ENCODE measurements at places on chromosomes 4 and X. TPM values are rescaled to one million over a fixed set of nuclear protein-coding genes. Genes with fewer than 3 reads are reported as not detected.

DNA sequence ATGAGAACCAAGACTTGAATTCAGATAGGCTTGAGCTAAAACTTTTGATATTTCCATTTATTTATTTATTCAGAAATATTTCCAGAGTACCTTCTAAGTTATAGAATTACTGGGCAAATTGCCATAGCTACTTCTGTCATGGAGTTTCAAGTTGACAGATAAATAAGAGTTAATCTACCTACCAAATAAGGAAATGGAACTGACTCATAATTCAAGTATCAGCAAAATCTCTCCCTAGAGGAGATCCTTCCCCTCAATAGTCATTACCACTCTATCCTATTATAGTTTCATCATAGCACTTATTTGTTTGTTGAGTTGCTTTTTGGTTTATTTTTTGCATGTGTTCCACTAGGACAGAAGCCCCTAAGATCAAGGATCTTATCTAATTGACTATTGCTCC is 48.8 kb upstream of the CCSER1 start:
- DNase-seq: no peak

- DNase-seq: no peak
These were observed 60.4 kb downstream of the PPEF2 start for GRCh38 chr4:75841641-75842520.

GRCh38 chr4:122798101-122798500 is 28.5 kb upstream of the FGF2 start:
- peak; percentile 71 for DNase-seq

DNA sequence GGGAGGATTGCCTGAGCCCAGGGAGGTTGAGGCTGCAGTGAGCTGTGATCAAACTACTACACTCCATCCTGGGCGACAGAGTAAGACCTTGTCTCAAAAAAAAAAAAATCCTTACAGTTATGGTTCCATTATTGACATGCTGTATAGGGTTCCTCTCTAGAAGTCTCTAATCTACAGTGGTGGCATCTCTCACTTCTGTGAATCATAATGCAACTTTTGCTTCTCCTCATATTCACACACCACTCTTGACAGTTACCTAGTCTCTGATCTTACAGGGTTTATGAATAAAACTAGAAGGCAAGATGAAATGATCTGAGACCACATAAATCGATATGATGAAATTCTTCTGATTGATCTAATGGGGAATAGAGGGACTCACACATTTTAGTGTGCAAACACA is 40.6 kb downstream of the DOCK11 start:
- DNase-seq: no peak

DNA sequence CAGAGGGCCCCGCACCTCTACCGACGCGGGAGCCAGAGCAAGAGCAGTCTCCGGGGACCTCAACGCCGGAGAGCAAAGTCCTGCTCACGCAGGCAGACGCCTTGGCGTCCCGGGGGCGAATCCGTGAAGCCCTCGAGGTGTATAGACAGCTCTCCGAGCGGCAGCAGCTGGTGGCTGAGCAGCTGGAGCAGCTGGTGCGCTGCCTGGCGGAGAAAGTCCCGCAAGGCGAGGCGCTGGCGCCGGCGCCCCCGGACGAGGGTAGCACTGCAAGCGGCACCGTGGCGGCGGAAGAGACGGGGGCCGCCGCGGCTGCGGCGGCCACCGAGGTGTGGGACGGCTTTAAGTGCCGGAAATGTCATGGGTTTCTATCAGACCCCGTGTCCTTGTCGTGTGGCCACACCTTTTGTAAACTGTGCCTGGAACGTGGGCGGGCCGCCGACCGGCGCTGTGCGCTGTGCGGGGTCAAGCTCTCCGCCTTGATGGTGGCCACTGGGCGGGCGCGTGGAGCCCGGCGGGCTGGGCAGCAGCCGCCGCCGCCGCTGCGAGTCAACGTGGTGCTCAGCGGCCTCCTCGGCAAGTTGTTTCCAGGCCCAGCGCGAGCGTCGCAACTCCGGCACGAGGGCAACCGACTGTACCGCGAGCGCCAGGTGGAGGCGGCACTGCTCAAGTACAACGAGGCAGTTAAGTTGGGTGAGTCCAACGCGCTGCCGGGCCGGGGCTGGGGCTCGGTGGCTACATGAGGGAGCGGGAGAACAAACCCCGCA is 672 bp downstream of the LONRF3 start:
- peak; percentile 58 for DNase-seq

DNA sequence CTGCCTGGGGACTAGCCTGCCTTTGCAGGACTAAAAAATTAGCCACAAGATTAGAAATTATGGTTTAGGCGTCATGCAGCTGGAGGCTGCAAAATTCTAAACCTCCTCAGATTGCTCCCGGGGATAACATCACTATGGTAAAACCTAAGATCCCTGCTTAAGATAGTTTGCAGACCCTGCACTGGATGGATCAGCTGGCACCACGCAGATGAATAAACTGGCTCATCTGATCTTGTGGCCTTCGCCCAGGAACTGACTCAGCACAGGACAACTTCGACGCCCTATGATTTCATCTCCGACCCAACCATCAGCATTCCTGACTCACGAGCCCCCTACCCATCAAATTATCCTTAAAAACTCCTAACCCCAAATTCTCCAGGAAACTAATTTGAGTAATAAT is 482.4 kb downstream of the SPRY1 start:
- DNase-seq: no peak

GRCh38 chr4:7894677-7895181 is 44.9 kb downstream of the AFAP1 start:
- DNase-seq: no peak

DNA sequence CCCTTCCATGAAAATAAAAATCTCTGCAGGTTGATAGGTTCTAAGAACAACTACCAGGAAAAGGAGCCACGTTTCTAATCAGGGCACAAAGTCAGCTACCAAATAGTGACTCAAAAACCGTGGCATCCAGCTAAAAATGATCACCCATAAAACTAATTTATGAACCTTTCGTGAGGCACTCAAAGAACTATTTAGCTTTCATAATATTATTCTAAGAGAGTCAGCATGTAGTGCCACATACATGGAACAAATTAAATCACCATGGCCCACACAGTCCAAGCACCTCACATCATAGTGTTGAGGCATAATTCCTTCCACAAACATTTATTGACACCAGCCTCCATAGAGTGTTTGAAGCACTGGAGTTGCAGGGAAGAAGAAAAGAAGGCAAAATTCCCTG is 252.0 kb upstream of the PPARGC1A start:
- DNase-seq: no peak

- no peak for DNase-seq
These were observed 162.8 kb upstream of the VCX start for GRCh38 chrX:7680181-7680580.

DNA sequence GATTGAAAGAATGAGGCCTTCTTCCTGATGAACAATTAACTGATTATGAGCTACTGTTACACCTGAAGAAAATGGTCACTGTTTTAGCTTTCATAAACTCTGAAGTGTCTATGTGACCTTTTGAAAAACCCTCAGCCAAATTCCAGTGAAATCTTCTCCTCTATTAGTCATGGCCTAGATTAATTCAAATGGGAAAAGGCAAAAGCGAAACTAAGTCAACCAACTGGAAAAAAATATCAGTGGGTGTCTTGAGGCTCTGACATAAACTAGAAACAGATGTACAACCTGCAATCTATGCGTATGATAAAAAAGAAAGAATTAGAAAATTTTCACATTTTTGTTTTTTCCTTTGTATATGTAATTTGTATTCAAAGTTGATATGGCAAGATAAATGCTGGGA is 169.4 kb upstream of the BANK1 start:
- DNase-seq: no peak

DNA sequence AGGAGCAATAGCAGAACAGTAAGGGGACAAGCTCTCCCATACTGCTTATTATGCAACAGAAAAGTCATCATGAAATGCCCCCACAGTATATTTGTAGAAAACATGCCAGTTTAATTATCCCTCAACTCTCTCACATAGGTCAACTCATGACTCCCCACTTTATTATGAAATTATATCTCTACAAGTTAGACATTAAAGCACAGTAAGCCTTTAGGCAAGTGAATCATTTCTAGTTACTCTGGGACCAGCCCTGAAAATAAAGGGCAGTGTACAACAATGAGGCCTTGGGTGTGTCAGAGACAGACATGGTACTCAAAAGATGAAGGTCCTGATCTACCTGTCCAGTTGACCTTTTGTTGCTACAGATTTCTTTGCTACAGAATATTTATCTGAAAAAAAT is 191.9 kb downstream of the FBXW7 start:
- DNase-seq: no peak

DNA sequence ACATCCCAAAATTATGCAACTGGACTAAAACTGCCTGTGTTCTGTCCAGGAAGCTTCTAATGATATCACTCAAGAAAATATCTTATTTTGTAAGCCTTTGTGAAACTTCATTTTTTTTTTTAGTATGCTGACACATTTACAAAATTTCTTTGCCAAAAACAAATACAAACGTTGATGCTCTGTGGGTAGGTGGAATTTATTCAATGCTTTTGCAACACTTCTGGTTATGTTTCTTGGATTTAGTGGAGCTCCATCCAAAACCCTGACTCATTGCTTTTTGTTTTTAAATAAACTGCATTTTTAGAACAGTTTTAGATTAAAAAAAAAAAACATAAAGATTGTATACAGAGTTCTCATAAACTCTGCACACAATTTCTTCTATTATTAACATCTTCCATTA is 250.9 kb upstream of the MAOA start:
- DNase-seq: no peak

DNA sequence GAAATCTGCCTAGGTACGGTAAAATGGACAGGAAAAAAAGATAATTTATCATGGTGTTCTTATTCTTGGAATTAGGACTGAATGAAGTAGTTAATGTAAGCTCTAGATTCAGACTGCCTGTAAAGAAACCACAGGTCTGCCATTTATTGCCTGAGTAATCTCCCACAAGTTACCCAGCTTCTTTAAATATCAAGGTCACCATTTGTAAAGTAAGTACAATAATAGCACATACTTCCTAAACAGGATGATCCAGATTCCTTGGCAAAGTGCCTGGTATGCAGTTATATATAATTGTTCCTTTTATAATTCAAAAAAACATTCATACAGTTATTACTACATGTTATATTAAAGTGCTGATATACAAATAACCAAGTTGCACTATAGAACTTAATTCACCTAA is 368.6 kb downstream of the HNRNPD start:
- DNase-seq: no peak

- DNase-seq: no peak
These were observed 80.3 kb downstream of the AFAP1 start for GRCh38 chr4:7859326-7859725.

GRCh38 chr4:57136281-57136680 is 26.1 kb upstream of the IGFBP7 start:
- DNase-seq: no peak

DNA sequence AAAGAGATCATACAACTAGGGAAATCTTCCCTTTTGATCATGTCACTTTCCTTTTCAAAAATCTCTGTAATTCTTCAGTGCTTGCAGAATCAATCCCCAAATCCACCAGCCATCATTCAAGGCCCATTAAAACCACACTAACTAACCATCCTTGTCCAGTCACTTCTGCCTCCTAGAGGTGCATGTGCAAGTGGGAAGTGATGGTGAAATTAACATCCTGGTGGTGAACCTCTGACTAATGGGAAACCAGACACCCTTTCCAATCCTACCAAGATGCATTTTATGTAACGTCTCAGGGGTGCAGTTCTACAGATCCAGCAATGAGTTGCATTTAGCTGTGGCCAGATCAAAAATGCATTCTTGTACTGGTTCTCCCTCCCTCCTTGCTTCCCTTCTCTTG is 341.8 kb downstream of the RAPGEF2 start:
- DNase-seq: no peak

DNA sequence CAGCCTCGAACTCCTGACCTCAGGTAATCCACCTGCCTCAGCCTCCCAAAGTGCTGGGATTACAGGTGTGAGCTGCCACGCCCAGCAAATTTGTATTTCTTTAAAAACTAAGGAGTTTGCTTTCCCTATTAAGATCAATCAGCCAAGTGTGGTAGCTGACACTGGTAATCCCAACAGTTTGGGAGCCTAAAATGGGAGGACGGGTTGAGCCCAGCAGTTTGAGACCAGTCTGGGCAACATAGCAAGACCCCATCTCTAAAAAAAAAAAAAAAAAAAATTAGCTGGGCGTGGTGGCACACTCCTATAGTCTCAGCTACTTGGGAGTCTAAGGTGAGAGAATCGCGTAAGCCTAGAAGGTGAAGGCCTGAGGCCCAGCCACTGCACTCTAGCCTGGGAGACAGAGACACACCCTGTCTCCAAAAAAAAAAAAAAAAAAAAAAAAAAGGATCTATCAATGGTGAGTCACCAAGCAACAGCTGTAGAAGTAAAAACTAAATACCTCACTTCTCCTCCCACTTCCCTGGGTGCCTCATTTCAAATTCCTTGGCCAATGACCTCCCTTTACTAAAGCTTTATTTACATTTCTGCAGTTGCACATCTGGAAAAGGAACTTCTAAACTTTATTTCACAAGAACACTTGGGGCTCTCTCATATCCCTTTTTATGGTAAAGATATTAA is 54.5 kb downstream of the LDB2 start:
- DNase-seq: peak; percentile 34

- DNase-seq: no peak
These were observed 119.4 kb upstream of the DMD start for GRCh38 chrX:33330798-33331197.

The SCD5 gene
- 19.2 TPM for total RNA-seq

The CBLL2 gene
- not detected for total RNA-seq

The DCLK2 gene
- total RNA-seq: 2.8 TPM

The CXCL9 gene
- total RNA-seq: not detected

Measured in hepatocyte (in vitro differentiated cells).